Stimulated activated CD4-positive, alpha-beta T cell treated with anti-CD3 and anti-CD28 coated beads, Interleukin-15, amount 100 ng/mL, for 1 hour (primary cell): ENCODE measurements at places on chromosomes 13 and 19.

- DNase-seq, result no peak
These were observed 1.1 kb upstream of the IFI30 start for GRCh38 chr19:18172331-18173053.

GRCh38 chr13:31639443-31640163 is 99.7 kb upstream of the RXFP2 start:
- DNase-seq, result no peak

DNA sequence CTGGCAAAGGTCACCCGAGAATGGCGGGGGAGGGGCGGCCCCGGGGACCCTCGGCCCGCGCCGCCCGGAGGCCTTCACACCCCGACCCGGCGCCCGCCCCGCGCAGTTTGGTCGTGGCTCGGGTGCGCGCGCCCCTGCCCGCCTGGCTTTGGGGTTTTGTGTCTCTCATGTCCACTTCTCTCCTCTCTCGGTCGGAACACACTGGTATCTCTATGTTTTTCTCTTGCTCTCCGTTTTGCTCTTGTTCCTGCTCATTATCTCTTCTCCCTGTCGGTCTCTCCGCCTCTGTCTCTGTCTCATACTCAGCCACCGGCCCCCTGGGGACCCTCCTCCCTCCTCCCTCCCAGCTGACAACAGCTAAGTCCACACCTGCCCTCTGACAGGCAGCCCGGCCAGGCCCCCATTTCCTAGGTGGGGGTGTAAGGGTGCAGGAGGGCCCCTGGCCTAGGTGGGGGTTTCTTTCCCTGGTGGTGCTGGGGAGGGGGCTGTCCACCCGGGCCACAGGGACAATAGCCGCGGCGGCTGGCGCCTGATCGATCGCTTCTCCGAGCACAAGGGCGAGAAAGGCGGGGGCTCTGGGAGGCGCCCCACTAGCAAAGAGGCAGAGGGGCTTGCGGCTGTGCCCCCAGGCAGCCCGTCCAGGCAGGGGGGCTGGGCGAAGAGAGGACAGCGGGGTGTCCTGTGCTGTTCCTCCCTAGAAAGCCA is 2.3 kb downstream of the ONECUT3 start:
- no peak for DNase-seq

DNA sequence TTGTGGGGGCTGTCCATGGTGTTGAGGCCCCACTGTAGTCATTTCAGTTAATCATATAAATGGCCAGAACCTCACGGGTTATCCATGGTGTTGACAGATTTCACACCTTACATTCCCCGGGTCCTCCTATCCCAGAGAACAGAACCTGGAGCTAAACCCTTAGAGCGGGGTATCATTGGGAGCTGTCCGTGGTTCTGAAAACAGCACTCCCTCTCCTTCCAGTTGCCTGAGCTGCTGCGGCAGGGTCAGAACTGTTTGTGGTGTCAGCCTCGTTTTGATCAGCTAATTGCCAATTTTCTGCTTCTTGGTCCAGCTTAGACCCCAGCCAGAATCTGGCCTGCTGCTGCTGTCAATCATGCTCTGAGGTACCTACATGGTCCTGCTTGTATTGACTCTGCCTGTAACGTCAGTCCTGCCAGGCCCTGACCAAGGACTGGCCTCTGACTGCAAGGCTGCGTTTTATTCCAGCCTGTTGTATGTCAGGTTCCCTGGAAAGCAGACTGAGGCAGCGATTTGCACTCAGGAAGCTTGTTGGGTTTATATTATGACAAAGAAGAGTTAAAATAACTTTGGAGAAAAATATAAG is 55.8 kb upstream of the KCTD15 start:
- no peak for DNase-seq

DNA sequence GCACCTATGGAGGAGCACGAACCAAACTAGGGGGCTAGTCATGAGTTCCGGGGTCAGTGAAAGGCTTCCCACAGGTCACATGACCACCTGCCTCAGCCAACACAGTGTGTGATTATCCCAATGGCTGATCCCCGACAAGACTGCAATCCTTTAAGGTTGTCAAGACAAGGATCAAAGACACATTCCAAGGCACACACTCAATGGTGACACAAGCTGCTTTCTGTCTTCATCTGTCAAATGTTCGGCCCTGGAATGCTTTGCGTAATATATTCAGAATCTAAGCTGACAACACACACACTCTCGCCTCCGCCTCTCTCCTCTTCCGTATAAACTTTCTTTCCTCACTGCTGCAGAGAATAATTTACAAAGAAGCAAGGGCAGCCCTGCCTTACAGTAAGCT is 11.7 kb downstream of the RANBP3 start:
- no peak for DNase-seq

DNA sequence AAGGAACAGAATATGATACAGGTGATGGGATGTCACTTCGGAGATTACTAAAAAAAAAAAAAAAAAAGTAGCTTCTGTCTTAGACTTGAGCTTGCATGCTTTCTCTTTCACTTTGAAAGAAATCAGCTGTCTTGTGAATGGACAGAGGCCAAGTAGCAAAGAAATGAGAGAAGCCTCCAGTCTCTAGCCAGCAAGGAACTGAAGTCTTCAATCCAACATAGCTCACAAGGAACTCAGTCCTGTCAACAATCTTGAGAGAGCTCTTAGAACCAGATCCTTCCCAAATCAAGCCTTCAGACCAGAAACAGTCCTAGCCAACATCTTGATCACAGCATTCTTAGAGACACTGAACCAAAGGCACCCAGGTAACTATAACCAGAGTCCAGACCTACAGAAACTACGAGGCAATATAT is 7.7 kb downstream of the N4BP2L2 start:
- DNase-seq, result no peak

DNA sequence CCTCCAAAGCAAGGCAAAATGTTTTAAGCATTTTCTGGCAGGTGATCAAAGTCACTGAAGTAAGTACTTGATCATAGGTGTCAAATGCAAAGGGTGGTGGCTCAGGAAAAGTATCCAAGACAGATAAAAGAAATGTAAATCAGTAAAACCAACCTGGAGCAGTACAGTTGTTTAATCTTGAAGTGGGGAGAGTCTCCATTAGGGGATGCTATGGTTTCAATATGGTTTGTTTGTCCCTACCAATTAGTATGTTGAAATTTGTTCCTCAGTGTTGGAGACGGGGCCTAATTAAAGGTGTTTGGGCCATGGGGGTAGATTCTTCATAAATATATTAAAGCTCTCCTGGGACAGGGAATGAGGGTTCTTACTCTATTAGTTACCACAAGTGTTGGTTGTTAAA is 1781.7 kb upstream of the PRR20A start:
- DNase-seq, result no peak
